ENCODE measurements at places on chromosomes 2 and 18.

DNA sequence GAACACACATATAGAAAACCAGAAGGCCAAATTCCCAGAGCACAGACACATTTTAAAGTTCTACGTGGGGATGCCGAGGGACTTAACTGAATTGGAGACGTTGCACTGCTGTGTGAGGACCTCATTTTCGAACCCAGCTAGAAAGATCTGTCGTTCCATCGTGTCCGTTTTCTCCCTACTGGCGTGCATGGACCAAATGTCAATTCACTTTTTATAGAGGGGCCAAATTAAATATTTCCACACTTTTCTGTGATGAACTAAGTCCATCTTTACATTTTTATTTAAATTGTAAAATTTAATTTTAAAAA, 692 bp upstream of the TSHZ1 start:
- no peak for DNase-seq

- DNase-seq: no peak
Measured at GRCh38 chr18:2898186-2898640, 51.4 kb downstream of the EMILIN2 start.

DNA sequence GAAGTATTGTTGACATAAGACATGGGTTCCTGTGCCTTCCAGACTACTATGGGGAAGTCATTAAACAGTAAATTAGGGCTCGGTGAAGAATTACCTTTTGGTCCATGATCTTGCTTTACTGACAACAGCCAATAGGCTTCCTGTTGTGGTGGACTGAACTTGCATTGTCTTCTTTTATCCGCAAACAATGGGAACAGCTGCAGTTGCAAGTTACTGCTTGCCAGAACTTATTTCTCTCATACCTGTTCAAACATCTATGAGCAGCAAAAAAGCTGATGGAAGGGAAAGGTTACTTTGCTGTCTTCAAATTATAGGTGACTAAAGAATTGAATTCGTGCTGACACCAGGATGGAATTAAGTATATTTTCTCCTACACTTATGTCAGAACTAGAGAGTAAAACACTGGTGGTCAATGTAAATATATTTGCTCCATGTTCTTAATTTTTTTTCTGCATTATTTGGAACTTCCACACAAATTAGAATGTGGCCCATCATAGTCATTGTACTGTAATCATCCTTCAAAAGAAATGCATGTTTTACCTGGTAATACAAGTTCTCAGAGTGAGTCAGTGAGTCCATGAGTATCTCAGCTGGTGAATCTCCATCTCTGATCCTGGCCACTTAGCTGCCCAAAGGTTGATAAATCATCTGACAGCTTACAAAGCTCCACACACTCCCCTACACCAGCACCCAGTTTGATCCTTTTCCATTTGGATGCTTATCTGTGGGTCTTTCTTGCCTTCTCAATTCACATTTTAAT, 37.3 kb upstream of the RNF152 start:
- DNase-seq: no peak

GRCh38 chr2:12577567-12578253, 139.0 kb upstream of the TRIB2 start:
- no peak for DNase-seq

DNA sequence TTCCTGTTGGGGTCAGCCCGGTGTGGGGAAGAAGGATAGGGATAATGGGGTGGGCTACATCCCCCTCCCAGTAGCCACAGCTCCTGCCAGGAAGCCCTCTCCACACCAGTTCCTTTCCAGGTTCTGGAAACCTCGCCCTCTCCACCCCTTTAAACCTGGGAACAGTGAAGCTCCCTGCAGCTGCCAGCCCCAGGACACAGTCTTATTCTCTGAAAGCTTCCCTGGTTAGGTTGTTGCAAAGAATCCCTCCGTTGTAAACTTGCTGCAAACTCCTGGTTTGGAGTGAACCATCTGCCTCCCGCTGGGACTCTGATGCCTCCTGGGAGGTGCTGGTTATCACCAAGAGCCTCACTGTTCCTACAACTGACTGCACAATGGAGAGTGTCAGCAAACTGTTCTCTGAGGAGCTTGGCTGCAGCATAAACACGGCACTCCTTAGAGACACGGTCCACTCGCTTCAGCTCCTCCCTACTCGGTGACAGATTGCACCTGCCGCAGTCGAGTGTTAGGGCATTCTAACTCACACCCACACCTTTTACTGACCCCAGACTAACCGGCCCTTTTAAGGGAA, 261.8 kb upstream of the RAB6C start:
- no peak for DNase-seq

DNA sequence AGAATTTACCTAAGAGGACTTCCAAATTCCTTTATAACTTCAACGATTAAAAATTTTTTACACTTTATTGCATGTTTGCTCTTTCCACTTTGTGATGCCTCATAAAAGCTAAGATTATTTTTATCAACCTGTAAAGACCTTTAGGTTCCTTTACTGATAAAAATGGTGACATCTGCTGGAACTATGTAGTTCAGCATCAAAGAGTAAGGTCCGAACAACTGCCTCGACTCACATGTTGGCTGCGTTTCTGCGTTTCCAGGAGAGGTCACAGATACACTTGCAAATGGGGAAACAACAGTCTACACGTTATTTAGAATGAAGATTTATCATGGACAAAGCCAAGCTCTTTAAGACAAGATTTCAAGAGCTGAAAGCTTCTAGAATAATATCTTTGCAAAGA, 18.8 kb upstream of the TMX3 start:
- no peak for DNase-seq

- DNase-seq: no peak
Measured at GRCh38 chr2:238865744-238866355, 18.0 kb downstream of the TWIST2 start.

DNA sequence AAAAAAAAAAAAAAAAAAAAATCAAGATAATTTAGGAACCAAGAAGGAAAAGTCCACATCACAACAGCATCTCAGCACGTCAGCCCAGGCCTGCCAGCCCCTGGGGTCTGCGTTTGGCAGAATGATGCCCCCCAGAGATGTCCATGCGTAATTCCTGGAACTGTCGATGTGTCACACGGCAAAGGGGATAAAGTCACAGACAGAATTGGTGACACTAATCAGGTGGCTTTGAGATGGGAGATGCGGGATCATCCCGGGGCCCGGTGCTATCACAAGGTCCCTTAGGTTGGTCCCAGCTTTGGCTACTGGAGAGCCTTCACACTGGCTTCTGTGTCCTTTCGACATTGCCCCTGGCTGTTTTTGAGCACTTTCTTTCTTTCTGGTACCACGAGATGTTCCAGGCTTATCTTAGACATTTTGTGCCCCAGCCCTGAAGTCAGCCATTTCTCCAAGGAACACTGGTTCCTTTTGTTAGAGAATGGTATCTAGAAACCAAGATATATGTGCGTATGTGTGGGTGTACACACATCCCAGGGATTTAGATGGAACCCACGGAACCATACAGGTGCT, 20.7 kb downstream of the RAMP1 start:
- no peak for DNase-seq

- no peak for DNase-seq
Measured at GRCh38 chr18:6311456-6312215, 103.1 kb downstream of the L3MBTL4 start.

GRCh38 chr2:151205571-151205970, 56.1 kb downstream of the RBM43 start:
- no peak for DNase-seq

DNA sequence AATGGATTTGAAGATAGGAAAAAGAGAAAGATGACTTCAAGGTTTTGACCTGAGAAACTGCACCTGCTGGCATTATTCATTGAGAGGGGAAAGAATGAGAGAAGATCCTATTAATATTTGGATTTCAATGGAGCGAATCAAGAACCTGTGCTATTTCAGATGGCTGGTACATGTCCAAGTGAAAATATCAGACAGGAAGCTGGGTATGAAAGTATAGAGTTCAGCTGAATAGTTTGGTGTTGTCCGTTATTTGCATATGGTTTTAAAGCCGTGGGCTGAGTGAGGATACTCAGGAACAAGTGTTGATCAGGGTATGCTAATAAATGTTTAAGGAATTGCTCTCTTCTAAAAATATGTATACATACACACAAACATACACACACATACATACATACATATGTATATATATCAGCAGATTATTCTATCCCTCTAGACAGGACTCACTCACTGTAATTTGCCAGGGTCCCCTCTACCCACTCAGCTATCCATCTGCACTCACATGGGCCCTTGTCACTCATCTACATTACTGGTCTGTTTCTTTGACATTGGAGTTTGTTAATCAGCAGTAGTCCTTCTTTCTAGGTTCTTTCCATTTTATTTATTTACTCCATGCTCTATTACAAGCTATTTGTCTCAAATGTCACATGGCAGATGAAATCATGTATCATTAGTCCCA, 33.9 kb upstream of the IKZF2 start:
- no peak for DNase-seq

DNA sequence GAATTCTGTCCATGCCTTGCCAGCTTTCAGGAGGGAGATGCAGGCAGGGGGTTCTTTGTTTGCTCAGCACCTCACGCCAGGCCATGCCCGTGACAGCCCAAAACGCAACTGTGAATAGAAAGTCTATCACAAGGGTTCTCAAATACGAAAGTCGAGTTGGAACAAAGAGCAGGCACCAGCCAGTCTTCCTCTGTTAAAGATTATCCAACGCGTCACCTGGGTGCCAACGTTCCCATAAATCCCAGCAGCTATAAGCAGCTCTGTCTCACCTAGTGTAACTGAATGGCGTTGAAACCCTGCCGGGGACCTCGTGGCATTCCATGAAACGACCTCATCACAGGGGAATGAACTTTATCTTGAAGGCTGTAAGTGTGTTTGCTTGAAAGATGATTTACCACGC, 84.8 kb upstream of the GATA6 start:
- DNase-seq: peak; percentile 64

GRCh38 chr2:222869252-222869560, 8.4 kb downstream of the ACSL3 start:
- no peak for DNase-seq

DNA sequence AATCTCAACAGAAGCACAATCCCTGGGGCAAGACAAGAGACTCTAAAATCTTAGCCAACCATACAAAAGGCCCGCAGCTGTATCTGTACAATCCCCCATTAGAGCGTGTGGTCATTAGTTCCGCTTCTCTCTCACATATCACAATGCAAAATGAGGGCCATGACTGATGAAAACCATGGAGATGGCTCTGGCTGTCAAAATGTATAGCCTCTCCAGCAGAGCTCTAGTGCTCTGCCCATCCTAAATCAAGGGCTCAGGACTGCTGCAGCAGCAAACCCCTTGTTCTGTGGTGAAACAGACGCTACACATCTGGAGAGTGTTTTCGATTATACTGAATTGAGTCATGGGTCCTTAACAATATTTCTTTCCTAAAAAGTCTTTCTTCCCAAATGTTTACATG, 221.0 kb downstream of the PID1 start:
- no peak for DNase-seq

GRCh38 chr2:86087936-86088850, 17.5 kb downstream of the POLR1A start:
- DNase-seq: no peak

DNA sequence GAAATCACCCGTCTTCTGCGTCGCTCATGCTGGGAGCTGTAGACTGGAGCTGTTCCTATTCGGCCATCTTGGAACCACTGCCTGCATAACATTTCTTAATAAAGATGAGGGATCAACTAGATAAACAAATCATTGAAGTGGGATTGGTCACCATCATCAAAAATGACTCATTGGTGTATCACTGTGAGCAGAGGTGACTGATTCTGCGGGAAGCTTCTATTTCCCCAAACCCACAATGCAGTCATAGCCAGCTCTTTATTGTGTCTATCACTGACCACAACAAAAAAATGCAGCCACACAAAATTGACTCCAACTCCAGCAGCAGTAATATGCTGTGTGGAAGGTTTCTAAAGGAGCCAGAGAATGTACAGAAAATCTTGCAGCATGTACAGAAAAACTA, 630.7 kb upstream of the HS6ST1 start:
- DNase-seq: no peak

DNA sequence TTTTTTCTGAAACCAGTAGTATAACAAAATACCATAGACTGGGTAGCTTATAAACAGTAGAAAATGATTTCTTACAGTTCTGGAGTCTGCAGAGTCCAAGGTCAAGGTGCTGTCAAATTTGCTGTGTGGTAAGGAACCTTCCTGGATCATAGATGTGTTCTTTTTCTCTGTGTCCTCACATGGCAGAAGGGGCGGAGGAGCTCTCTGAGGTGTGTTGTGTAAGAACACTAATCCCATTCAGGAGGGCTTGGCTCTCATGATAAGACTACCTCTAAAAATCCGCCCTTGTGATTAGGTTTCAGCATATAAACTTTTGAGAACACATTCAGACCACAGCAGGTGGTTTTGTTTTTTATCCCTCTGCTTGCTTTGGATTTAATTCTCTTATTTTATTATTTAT, 25.7 kb downstream of the ANKRD62 start:
- DNase-seq: no peak

- DNase-seq: no peak
Measured at GRCh38 chr2:239241431-239241960, 159.3 kb downstream of the HDAC4 start.

DNA sequence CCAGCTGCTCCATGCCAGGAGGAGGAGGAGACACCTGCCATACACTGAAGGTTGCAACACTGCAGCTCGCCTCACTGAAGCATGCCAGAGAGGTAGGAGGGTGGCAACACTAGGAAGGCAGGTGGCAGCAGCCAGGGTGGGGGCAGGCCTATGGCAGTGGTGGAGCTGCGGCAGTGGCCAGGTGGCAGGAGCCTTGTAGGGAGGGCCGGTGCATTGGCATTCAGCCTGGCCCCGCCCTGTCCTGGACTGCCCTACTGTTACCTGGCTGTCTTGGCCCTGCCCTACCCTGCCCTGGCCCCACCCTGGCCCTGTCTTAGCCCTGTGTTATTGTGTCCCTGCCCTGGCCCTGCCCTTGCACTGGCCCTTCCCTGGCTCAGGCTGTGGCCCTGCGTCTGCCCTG, 7.4 kb upstream of the ANKRD62 start:
- DNase-seq: peak; percentile 92

DNA sequence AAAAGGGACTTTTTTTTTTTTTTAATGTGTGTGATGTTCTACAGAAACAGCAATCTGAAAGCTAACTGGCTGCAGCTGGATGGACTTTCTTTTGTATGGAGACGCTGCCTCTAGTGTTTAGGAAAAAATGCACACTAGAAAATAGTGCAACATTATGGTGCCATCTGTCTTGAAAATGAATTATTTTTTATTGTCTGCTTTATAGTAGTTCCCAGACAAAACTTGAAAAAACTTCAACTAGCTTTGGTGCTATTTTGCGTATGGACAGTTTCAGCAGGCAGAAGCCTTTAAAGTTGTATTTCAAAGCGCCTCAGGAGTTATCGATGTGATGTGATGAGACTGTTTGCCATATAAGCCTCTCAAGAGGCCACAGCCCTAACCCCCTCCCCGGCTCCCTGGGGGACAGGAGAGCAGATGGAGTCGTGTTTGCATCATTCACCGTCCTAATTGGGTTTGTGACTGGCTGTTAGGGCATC, 86.9 kb downstream of the LTBP1 start:
- DNase-seq: no peak

- no peak for DNase-seq
Measured at GRCh38 chr2:216737676-216738075, 42.3 kb upstream of the IGFBP5 start.

DNA sequence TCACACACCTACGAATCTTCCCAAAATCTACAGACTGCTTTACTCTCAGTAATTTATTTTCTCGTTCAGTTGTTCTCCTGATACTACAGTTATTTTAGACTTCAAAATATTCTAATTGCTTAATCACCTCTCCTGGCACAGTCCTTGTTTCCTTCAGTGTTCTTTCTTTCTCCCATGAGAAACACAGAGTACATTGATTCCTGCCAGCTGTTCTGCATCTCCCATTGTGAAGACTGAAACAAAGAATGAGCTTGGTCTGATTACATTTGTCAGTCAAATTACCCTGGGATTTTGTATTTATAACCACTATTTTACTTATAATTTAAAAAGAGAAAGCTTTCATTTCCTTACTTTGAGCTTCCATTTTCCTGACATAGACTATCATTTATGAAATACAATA, 63.9 kb upstream of the TANK start:
- no peak for DNase-seq

All from mucosa of descending colon (tissue), 3 donors.